ENCODE measurements at places on chromosomes 3 and 15.

- no peak for DNase-seq
Observed at GRCh38 chr3:12139111-12139511, 19.6 kb downstream of the TIMP4 start.

- DNase-seq: no peak
Observed at GRCh38 chr3:52240886-52241370, 2.0 kb upstream of the TWF2 start.

GRCh38 chr3:32082721-32083120, 23.7 kb upstream of the GPD1L start:
- DNase-seq: no peak

DNA sequence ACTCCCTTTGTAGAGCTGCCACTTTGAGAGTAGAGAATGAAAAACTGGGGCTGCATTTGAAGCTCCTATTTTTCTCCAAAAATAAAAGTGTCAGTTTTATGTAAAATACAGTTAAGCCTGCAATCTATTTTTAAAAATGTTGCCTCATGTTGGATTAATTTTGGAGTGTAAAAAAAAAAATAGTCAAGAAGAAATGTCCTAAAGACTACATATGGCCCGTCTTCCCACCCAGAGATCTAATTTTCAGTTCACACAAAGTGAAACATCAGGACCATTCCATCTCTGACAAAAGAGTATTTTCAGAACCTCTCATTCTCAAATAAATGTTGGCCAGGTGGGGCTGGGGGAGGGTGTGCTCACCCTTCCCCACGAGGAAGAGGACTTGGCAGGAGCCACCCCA, 62.7 kb downstream of the HHLA2 start:
- no peak for DNase-seq

GRCh38 chr3:78204977-78205376, 1165.1 kb downstream of the ROBO2 start:
- no peak for DNase-seq

DNA sequence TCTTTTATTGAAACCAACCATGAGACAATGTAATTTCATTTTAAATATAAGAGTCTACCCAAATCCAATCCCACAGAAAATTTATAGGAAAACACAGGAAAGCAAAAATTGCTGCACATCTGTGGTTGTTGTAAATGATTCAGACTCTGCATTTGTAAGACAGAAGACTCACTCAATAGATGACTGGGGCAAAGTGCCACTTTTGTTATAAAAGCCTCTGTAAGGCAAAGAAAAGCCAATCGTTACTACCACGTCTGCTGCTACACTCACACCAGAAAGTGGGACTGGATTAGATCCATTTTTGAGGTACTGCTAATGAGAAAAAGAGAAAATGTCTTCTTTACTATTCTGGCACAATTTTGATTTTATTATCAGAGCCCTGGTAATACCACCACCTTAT, 74.9 kb downstream of the SEMA6D start:
- DNase-seq: no peak

- no peak for DNase-seq
Observed at GRCh38 chr3:146818866-146819265, 213.7 kb upstream of the PLSCR5 start.

- DNase-seq: no peak
Observed at GRCh38 chr15:72770673-72771328, 12.8 kb downstream of the ADPGK start.

DNA sequence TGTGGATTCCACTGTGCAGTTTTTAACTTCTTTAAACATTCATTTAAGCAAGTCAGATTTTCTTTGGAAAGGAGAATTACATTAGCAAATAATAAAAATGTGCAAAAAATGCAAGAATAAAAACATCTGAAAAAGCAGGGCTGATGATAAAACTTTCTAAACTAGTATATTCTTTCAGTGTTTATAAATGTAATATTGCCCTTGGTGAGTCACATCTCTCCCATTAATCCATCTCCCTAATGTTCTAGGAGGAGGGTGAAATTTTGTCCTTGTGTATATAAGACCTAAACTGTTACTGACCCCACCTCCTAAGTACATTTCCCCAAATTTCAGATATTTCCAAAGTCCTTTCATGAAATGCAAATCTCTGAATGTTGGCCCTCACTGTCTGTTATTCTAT, 28.5 kb upstream of the DCUN1D1 start:
- no peak for DNase-seq

DNA sequence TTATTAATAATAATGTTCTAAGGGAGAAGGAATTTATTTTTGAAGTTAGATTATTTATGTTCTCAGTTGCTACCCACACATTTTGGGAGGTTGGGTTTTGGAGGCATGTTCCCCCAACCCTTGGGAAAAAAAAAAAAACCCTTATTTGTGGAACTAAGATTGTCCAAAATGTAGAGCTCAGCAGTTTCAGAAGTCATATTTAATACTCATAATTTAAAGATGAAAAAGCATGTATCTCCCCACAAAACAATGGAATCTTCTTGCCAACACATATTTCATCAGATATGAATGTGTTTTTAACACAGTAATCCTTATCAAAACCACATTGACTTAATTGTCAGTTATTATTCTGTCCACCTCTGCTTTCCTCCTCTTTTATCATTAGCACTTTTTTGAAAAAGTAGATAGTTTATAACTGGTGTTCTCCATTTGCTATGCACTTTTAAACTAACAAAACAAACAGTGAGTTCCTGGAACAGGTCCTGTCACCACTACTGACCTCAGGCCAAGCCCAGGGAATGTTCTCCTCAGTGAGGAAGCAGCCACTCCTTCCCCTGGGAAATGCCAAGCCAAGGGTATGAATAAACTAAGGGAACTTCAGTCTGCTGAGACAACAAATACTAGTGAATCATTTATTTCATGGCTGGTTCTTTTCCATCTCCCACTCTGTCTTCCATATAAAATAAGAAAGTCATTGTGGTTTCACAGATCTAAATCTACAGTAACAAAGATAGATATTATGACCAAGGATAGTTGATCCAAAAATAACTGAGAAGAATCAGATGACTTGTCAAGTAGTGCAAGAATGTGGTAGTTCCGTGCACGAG, 414.4 kb upstream of the ALCAM start:
- DNase-seq: no peak

DNA sequence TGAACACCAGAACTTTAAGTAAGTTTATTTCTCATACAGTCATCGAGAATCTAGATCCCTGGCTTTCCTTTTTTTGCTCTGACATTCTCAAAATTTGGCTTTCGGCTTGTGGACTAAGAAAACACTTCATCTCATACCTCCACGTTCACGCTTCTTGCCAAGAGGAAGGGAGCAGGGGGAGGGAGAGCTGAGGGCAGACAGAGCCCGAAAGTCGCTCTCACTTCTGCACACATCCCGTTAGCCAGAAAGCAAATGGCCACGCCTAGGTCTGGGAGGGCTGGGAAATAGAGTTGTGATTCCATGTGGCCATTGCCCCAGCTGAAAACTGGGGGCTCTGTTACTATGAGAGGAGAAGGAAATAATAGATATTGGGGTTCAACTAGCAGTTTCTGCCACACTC, 57.3 kb downstream of the MAP6D1 start:
- DNase-seq: no peak
